Activated naive CD4-positive, alpha-beta T cell treated with anti-CD3 and anti-CD28 coated beads, Interleukin-2, amount 50 U/mL, for 72 hours (primary cell): ENCODE measurements at places on chromosomes 3 and 15.

DNA sequence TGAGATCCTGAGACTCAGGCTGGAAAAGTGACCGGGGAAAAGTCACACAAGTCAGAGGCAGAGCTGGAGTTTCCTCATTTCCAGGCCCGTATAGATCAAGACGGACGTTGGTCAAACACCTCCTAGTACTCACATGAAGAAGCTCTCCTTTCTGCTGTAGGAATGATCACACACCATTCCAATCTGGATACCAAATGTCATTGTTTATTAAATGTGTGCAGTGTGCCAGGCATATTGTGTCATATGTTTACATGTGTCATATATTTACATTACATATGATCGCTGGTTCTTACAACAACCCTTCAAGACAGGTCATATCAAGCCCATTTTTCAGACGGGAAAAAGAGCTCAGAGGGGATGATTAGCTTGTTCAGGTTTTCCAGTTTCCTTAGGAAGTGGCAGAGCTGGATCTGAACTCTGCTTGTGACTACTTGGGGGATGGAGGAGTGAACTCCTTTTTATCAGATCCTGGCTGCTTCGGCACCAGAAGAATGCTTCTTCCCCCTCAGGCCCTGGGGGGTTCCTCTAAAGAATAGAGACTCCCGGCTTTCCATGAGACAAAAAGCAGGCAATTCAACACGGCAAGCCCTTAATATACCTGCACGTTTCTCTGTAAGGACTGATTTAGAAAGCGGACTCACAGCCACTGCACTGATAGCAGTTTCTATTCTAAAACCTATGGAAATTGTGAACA, 41.9 kb downstream of the FAM43A start:
- DNase-seq, result no peak

GRCh38 chr3:4675704-4676103, 182.6 kb downstream of the ITPR1 start:
- no peak for DNase-seq

GRCh38 chr15:71804695-71805470, 5.5 kb upstream of the NR2E3 start:
- no peak for DNase-seq

GRCh38 chr3:17936736-17937480, 194.5 kb upstream of the TBC1D5 start:
- no peak for DNase-seq

DNA sequence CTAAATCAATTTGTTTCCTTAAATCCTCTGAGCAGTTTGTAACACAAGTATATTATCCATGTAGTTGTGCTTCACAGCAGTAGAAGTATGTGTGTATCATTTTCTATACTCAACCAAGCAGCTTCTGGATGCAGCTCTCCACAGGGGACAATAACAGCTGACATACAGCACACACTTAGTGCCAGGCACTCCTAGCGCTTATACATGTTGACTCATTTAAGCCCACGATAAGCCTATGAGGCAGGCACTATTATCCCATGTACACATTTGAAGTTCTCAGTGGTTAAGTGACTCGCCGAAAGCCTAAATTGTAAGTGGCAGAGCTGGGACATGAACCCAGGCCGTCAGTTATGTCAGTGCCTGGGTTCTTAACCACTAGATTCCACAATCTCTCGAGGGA, 20.3 kb upstream of the LPP start:
- no peak for DNase-seq

DNA sequence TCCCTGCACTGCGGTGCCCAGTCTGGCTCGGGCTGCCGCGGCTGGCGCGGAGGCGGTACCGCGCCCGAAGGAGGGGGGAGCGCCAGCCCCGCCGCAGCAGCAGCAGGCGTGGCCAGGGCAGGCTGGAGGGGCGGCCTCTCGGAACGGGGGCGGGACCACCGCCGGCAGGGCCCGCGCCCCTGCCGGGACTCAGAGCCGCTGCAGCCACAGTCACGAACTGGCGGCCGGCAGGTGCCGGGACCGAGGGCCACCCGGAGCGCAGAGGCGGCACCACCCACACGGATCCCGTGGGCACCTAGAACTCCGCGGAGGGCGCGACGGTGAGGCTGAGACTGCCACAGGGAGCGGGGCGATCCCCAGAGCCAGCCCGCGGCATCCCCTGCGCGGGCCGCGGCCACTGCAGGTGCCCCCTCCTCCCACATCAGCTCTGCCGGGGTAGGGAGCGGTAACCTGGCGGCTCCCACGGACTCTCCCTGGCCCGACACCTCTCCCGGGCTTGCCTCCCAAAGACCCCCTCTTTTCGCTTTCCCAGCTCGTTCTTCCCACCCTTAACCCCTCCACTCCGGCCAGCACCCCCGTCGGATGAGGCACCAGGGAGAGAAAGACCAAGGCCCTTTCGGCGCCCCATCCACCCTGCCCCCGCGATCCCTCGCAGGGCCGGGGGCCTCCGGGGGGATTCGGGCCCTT, at the start of gene VWA5B2:
Gene VWA5B2, plus strand, starts transcription at position 192 of the 687 bp plus-strand sequence. CDS start 944 bp downstream, outside the sequence.
- peak; percentile 69 for DNase-seq

- peak; percentile 33 for DNase-seq
Measured at GRCh38 chr3:194137008-194137505, 1.1 kb downstream of the HES1 start.

- DNase-seq, result no peak
Measured at GRCh38 chr3:170469151-170470062, 50.7 kb downstream of the CLDN11 start.
